Mesothelial cell of epicardium (in vitro differentiated cells): ENCODE measurements at places on chromosomes 7 and 10.

- H3K4me3 ChIP-seq = no peak overlapping the region
- no peaks in the 10 kb centered on the region for H3K27me3 ChIP-seq
- no peak for DNase-seq
- no peaks in the 10 kb centered on the region for H3K36me3 ChIP-seq
- H3K4me1 ChIP-seq = no peaks in the 10 kb centered on the region
Measured at GRCh38 chr7:49127359-49127913, 203.1 kb downstream of the CDC14C start.

GRCh38 chr7:108114117-108114841, 15.9 kb downstream of the LAMB4 start:
- no peak overlapping the region for H3K27ac ChIP-seq
- H3K4me1 ChIP-seq = peaks cover under 1% of the 10 kb centered on the region
- no peaks in the 10 kb centered on the region for H3K36me3 ChIP-seq
- H3K27me3 ChIP-seq = no peaks in the 10 kb centered on the region

DNA sequence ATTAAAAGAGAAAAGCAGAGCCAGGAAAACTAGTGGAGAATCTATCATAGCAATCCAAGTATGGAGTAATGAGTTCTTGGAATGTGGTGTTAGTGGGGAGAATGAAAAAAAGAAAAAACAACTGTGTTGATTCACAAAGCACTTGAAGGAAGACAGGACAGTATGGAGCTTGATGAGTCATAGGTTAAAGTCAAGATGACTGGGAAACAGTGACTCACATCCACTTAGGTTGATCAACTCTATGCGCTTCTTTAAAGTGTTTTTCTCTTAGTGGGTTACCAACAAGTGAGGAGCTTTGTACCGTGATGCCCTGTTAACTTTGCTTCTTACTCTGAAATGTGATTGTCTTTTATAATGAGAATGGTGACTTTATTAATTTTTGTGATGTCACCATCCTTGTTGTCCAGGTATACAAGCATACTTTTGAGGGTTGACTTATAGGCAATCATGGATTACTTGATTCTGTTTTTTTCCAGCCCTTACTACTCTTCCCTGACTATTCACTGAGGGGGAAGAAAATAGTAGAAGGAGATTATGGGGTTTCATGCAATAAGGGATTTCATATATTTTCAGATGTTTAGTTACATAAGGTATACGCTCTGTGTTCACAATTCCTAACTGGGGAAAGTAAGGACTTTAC, 32.1 kb upstream of the MDFIC start:
- H3K27ac ChIP-seq = no peak overlapping the region
- H3K27me3 ChIP-seq = no peaks in the 10 kb centered on the region

DNA sequence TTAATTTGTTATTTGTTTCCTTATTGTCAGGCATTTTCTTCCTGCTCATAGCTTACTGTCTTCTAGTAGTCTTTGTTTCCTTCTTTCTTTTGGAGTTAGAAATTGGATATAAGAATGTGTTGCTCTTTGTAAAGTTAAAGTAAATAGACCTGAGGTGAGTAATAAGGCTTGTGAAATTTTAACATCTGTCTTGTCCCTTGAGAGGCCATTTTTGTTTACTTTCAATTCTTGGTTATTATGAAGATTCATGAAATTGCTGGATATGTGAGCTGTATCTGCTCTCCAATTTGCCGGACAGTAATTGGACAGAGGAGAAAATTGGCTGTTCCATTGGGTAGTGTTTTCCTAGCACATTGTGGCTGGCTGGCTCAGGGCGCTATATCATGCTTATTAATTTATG, 260.7 kb downstream of the EXOC4 start:
- DNase-seq = no peak
- H3K27me3 ChIP-seq = no peaks in the 10 kb centered on the region

GRCh38 chr7:39603924-39604323, 19.4 kb upstream of the RALA start:
- H3K36me3 ChIP-seq = no peaks in the 10 kb centered on the region
- peaks cover 6% of the 10 kb centered on the region for H3K4me1 ChIP-seq
- H3K27ac ChIP-seq = no peak overlapping the region
- no peak overlapping the region for H3K4me3 ChIP-seq
- H3K27me3 ChIP-seq = no peaks in the 10 kb centered on the region
- no peak for DNase-seq

DNA sequence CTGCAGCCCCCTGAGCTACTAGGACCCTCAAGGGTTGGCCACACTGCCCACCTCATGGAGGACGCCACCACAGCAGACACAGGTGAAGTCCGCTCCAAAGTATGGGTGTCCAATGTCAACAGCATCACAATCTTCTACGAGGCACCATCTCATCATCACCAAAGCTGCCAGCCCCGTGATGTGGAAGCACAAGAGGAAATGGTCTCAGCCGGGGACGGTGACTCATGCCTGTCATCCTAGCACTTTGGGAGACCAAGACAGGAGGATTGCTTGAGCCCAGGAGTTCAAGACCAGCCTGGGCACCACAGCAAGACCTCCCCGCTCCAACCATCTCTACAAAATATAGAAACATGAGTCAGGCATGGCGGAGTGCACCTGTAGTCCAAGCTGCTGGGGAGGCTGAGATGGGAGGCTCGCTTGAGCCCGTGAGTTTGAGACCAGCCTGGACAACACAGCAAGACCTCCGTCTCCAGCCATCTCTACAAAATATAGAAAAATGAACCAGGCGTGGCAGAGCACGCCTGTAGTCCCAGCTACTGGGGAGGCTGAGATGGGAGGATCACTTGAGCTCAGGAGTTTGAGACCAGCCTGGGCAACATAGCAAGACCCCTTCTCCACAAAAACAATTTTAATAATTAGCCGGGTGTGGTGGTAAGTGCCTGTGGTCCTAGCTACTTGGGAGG, 48.8 kb upstream of the MYL10 start:
- no peak overlapping the region for H3K4me3 ChIP-seq
- H3K36me3 ChIP-seq = no peaks in the 10 kb centered on the region
- H3K4me1 ChIP-seq = peaks cover 30% of the 10 kb centered on the region
- no peak for DNase-seq

GRCh38 chr7:122764902-122765301, 62.2 kb upstream of the RNF148 start:
- peaks cover 40% of the 10 kb centered on the region for H3K4me1 ChIP-seq
- H3K4me3 ChIP-seq = no peak overlapping the region
- H3K36me3 ChIP-seq = no peaks in the 10 kb centered on the region
- H3K27me3 ChIP-seq = no peaks in the 10 kb centered on the region

- H3K4me1 ChIP-seq = peaks cover 10% of the 10 kb centered on the region
- H3K27me3 ChIP-seq = peaks cover 22% of the 10 kb centered on the region
- DNase-seq = no peak
- H3K36me3 ChIP-seq = no peaks in the 10 kb centered on the region
- H3K27ac ChIP-seq = no peak overlapping the region
- no peak overlapping the region for H3K4me3 ChIP-seq
Measured at GRCh38 chr7:124768525-124768924, 2.9 kb upstream of the GPR37 start.

DNA sequence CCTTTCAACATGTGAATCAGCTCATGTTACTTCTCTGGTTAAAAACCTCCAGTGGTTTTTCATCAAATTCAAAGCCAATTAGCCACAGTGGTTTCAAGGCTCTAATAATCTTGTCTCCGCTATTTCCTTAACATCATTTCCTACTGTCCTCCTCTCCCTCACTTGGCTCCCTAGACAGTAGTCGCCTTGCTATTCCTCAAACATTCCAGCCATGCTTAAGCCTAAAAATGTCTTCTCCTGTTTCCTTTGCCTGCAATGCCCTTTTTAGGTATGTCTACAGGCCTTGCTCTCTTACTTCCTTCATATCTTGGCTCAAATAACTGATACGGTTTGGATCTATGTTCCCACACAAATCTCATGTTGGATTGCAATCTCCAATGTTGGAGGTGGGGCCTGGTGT, 779.4 kb upstream of the LRRN3 start:
- H3K36me3 ChIP-seq = no peaks in the 10 kb centered on the region
- H3K4me3 ChIP-seq = no peak overlapping the region
- H3K27ac ChIP-seq = no peak overlapping the region
- DNase-seq = no peak
- no peaks in the 10 kb centered on the region for H3K27me3 ChIP-seq

DNA sequence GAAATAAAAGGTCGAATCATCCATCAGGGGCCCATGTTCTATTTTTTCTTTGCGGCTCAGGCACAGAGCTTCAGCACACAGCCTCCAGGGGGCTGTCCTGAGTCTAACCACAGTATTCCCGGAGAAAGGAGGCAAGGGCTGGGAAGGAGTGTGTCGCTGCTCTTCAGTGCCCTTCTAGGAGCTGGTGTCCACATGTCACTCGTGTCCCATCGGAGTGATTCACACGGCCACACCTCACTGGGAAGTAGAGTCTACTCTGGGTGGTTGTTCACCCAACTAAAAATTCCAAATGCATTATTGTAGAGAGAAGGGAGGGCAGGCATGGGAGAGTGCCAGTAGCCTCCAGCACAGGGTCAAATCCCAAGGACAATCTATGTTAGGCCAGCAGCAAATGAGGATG, 114.8 kb upstream of the LANCL2 start:
- no peaks in the 10 kb centered on the region for H3K36me3 ChIP-seq
- DNase-seq = no peak
- no peak overlapping the region for H3K27ac ChIP-seq

- no peak overlapping the region for H3K4me3 ChIP-seq
- no peak for DNase-seq
- H3K27ac ChIP-seq = no peak overlapping the region
- H3K4me1 ChIP-seq = peaks cover 14% of the 10 kb centered on the region
- H3K36me3 ChIP-seq = no peaks in the 10 kb centered on the region
- H3K27me3 ChIP-seq = no peaks in the 10 kb centered on the region
Measured at GRCh38 chr7:2511769-2512168, 7.8 kb upstream of the LFNG start.

GRCh38 chr10:27744802-27745731, 552 bp downstream of the MKX start:
- peaks cover 28% of the 10 kb centered on the region for H3K4me1 ChIP-seq
- peaks cover 93% of the 10 kb centered on the region for H3K27me3 ChIP-seq
- H3K4me3 ChIP-seq = peak overlapping the region; percentile 68
- no peak overlapping the region for H3K27ac ChIP-seq
- no peaks in the 10 kb centered on the region for H3K36me3 ChIP-seq

GRCh38 chr10:49365675-49366415, 30.0 kb downstream of the DRGX start:
- no peak overlapping the region for H3K27ac ChIP-seq
- H3K4me1 ChIP-seq = no peaks in the 10 kb centered on the region
- peaks cover 43% of the 10 kb centered on the region for H3K27me3 ChIP-seq

DNA sequence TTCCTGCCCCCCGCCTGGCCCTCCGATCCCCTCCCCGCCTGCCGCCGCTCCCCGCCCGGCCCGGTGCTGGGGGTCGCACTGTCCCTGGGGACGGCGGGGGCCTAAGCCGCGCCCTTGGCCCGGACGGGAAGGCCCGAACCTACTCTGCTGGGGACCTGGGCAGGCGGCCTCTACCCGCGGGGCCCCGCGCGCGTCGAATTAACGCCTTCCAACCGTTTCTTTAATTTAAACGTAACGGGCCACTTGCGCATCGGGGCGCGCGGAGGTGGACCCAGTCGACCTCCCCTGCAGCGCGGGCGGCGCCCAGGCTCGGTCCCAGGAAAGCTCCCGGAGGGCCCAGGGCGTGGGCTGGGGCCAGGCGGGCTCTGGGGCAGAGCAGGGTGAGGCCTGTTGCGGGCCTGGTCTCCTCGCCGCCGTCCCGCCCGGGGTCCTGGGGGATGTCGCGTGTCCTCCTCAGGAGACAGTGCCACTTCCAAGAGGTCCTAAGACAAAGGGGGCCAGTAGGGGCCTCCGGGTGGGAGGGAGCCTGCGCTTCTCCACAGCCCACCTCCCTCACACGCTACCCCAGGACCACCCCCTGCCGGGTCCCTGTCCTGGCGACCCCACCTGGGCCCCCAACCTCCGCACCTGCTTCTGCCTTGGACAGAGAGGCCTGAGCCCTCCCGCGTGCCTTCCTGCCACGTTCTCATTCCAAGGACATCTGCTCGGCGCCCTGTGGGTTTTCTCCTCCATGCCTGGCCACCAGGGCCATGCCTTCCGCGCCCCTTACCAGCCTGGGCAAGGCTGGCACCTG, 658 bp upstream of the PTPRN2 start:
- H3K27ac ChIP-seq = no peak overlapping the region
- H3K27me3 ChIP-seq = peaks cover 58% of the 10 kb centered on the region
- H3K36me3 ChIP-seq = no peaks in the 10 kb centered on the region
- peaks cover 3% of the 10 kb centered on the region for H3K4me1 ChIP-seq
